ENCODE measurements at places on chromosomes 7 and 10.

DNA sequence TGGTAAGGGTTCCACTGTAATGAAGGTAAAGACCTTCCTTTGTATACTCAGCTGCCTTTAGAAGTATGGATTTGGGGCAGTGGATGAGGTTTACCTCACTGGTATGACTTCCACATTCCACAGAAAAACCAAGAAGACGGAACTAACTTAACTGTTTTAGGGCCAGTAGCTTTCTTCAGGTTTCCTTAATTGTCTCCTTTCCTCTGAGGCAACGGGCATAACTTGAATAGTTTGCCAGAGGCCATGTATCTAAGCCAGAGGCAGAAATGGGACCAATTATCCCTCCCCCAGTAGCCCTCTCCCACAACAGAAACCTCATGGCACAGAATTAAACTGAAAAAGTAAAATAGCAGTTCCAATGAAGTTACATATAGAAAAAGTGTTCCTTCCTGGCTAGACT is 281.7 kb downstream of the PHTF2 start:
- DNase-seq: no peak

- DNase-seq: no peak
Observed at GRCh38 chr10:31197886-31198285, 121.1 kb upstream of the ZEB1 start.

- no peak for DNase-seq
Observed at GRCh38 chr7:80760292-80760691, 121.8 kb downstream of the CD36 start.

DNA sequence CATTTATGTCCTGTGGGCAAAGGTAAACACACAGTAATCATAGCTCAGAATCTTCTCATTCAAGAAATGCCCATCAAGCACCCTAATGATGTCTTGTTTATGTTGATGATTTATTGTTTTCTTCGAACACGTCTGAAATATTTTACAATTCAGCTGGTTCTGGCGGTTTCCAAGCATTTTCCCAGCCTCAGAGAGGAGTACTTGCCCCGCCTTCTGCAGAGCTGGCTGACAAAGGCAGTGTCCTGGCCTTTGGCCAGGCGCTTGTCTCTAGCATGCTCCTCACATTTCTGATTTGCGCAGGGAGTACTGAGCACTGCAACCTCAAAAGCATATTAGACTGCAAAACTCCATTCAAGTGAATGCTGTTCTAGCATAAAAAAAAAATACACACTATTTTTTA is 314.2 kb upstream of the GNAI1 start:
- no peak for DNase-seq

DNA sequence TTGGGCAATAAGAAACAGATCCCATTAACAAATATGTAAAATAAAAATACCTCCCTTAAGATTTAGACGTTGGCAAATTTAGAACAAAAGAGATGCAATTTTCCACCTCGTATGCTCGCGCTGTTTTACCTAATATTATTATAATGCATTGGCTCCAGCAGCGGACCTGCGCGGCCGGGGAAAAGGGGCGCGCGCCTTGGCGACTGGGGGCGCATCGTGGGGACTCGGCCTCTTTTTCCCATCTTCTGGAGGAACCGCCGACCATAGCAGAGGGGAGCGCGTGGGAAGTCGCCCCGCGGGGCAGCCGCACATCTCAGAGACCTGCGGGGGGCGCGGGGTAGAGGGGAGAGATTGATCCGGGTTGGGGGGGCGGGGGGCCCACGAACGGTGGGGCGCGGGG is 139.4 kb upstream of the MKI67 start:
- no peak for DNase-seq

DNA sequence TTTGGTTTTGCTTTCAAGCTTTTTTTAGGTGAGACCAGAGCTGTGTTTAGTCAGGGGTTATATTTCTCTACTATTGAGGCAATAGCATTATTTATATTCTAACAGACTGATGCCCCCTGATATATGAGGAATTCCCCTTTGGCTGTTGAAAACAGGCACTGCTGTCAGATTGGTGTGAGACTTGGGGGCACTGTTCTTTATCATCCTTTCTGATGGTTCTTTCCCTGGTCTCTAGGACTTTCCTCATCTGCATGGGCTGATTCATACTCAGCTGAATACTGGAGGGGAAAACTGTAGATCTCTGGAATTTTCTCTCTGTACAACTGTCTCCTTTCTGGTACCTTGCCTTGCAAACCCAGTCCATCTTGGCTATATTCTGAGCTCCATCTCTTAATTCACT is 10.0 kb upstream of the ICA1 start:
- no peak for DNase-seq

DNA sequence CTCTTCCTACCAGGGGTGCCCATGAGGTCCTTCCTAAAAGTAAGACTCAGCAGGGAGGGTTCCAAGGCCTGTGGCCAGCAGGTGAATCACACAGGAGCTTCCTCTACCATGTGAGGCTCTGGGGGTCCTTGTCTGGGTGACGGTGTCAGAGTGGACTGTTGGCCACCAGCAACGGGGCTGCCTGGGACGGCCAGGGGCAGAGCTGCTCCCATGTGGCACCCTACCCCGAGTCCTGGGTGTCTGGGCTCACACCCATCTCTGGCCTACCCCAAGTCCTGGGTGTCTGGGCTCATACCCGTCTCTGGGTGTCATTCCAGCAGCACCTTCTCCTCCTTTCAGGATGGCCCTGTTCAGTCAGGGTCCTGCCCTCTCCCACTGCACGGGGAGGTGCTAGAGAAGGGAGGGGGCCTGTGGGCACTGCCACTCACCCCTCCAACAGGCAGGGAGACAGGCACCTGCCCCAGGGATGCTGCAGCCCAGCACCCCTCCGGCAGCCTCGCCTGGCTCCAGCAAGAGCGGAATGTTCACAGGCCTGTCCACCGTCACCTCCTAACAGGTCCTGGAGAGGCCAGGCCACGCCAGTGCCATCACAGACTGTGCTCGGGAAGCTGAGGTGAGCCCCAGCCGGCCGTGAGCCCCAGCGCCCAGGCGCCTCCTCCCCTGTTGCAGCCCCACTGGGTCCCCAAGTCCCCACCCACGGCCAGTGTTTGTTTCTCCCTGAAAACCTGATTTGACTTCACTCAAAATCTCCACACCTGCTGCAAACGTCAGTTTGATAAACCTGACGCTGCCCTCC is 143.7 kb downstream of the PTPRN2 start:
- no peak for DNase-seq

- DNase-seq: no peak
Observed at GRCh38 chr7:151386301-151387160, 23.3 kb downstream of the WDR86 start.

DNA sequence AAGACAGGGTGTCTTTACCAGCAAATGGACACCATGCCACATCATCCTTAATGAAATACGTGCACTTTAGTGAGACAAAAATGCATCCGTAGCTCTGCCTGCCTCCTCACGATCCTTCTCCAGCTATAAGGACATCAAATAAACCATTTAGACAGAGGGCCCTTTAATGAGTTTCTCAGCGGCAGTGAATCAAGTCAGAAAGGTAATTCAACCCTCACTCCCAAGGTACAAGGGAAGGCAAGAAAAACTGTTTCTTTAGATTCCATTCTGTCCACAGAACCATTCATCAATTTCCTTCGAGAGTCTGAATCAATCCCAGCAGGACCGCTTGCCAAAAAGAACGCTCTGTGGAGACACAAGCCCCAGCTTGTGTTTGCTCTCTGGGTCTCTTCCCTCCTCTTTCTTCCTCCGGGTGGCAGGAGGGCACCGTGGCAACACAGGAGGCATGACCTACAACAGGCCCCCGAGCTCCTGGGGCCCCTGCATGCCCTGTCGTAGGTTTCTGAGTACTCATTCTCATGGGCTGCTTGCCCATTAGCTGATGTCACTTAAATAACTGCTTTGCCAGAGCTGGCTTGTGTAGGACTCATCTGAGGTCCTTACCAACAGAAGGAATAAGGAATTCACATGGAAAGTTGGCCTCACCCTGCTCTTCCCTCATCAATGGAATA is 297.8 kb upstream of the PRKCQ start:
- DNase-seq: no peak

- no peak for DNase-seq
Observed at GRCh38 chr10:72108830-72109635, 20.7 kb upstream of the SPOCK2 start.

- no peak for DNase-seq
Observed at GRCh38 chr7:45484094-45484493, 90.1 kb upstream of the ADCY1 start.

DNA sequence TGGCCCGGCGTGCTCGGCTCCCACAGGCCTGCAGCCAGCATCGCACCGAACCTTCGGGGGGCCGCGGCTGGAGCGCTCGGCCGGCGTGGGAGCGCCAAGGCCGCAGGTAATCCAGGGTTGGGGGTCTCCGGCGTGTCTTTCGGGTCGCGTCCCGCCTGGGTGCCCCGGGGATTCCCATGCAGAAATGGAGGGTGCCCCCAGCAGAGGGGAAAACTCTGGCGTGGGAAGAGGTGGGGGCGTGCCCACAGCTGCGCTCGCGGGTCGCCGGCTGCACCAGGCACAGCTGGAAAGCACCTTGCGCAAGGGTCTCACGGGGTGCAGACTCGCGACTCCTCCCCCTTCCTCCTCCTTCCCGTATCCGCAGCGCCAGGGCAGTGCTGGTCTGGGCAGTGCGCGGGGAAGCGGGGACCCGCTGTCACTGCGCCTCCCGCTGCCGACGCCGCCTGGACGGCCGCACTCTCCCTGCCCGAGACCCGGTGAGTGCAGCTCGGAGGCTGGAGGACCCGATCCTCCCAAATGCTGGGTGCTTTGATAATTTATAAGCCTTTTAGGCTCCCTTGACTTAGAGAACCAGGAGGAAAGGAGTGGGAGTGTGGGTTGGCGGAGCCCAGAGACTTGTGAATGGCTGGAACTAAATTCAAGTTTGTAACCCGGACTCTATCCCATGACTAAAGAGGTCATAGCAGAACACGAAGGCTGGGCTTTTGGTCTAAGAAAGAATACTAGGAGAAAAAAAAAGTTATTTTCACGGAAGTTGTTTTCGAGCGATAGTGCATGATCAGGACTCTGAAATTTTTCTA is 489 bp downstream of the MAP3K8 start:
- no peak for DNase-seq

GRCh38 chr10:111999205-111999914 is 184.2 kb downstream of the GPAM start:
- no peak for DNase-seq

DNA sequence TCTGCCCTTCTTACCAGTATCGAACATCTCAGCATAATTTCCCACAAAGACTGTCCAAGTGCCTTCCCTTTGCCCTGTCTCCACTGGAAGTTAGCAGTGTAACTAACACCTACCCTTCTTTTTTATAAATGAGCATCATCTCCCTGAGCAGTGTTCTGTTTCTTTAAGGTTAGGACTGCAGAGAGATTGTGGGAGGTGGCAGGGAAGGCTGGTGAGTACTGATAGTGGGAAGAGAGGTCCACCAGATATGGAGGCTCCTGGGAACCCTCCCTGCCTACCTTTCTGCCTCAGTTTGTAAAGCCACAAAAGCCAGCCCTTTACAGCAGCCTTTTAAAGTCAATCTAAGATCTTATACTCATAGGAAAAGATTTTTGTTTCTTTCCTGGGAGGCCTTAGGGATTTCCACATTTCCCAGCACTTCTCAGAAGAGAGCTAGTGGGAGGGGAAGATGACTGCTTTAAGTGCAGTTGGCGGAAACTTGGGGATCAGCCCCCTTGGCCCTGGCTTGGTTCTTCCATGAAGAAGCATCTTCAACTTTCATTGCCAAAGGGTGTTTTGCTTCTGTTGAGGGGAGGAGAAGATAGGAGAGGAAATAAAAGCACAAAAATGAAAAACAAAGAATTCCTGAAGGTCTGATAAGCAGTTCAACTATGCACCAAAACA is 36.6 kb upstream of the CALD1 start:
- no peak for DNase-seq

DNA sequence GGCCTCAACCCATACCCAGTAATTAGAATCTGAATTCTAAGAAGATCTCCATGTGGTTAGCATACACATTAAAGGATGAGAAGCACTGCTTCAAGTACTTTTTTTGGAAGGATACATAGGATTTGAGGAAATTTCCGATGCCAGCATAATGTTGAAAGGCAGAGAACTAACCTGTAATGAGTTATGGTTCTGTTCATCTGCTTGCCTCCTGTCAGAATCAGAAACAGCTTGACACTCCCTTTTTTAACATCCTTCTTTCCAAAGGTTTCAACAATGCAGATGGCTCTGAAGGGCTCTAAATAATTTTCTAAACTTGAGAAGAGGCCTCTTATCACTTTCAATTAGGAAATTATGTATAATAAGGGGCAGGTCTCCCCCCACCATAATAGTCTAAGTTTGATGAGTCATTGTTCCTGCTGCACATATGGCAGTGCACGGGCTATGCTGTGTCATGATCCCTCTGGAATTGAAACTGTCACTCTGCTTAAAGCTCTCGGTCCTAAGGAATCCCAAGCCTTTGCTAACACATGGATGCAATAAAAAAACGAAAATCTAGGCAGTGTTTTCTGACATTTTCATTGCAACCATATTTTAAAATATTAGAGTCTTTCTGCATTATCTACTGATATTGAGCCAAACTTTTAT is 291.2 kb upstream of the FZD1 start:
- DNase-seq: no peak

DNA sequence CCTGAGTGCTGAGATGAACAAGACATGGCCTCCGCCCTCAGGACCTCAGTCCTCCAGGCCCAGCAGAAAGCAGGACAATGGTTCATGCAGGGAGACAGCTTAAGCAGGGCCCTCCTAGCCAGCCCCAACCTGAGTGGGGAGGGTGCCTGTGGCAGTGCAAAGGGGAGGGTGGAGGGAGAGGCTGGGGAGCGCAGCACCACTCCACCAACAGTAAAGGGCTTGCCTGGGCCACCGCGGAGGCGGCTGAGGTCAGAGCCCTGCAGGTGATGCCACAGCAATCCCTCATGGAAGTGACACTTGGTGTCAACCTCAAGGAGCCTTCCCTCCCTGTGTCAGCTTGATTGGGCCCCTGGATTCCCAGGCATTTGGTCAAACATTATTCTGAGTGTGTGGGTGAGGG is 89.0 kb upstream of the TCERG1L start:
- DNase-seq: no peak

DNA sequence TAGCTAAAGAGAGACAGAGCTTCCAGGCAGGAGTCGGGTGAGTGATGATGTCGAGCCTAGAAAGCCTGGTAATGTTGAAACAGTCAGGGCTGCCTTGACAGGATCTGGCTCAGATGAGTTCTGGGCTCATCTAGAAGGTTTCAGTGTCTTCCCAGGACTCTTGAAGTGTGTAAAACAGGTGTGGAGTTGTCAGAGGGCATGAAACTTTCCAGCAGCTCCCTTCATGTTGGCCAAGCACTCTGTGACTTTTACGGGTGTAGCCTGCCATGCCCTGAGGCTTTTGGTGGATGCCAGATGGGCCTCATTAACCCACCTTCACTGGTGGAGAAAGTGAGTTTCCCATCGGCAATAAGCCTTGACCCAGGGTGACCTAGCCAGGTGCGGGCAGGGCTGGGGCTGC is 66.4 kb upstream of the PDCD4 start:
- DNase-seq: no peak

- no peak for DNase-seq
Observed at GRCh38 chr10:349081-349480, 213.8 kb downstream of the ZMYND11 start.
